Caco-2 (cell line): ENCODE measurements at places on chromosomes 3 and 15.

GRCh38 chr3:170137986-170138385 lies 43.5 kb downstream of the PHC3 start:
- no peak for DNase-seq

GRCh38 chr3:169992781-169993180 lies 26.2 kb downstream of the SEC62 start:
- DNase-seq = no peak

DNA sequence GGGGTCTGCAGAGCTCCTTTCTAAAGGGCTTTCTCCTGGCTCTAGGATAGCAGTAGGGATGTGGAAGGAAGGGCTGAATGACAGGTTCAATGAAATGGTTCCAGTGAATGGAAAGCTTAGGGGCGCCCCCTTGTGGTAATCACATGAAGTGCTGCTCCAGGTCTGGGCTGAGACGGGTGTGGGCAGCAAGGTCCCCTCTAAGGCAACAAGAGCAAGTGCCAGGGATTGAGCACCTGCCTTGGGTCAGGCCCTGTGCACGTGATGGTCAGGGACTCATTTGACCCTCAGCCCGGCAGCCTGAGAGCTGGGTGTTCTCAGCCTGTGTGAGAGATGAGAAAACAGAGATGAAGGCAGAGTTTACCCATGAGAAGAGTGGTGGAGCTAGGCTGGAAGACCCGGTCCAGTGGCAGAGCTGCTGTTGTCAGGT lies 12.1 kb upstream of the CX3CR1 start:
- peak; percentile 55 for DNase-seq

DNA sequence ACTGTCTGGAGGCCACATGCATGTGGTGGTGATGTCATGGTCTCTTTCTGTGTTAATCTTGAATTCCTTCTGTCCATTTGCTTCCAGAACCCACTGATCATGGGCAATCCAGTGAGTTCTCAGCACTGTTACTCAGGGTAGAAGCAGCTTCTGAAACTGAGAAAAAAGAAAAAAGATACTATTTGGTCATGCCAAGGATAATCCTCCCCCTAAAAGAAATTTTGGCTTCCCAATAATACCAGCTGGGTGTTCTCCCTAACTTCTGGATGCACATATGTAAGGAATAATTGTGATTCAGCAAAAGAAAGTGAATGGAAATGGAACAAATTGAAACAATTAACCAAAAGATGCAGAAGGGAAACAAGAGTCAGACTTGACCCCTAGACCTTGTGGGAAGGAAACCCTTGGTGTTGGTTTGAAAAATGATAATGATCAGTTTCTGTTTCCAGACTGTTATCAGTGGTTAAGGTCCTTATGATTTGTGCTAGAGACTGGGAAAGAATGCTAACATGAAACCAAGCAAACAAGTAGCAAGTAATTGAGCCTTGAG lies 92.3 kb downstream of the RBMS3 start:
- DNase-seq = no peak

GRCh38 chr3:49534581-49535441 lies 19.5 kb upstream of the BSN start:
- peak; percentile 28 for DNase-seq

GRCh38 chr3:165502707-165503106 lies 306.5 kb upstream of the SLITRK3 start:
- DNase-seq = no peak

DNA sequence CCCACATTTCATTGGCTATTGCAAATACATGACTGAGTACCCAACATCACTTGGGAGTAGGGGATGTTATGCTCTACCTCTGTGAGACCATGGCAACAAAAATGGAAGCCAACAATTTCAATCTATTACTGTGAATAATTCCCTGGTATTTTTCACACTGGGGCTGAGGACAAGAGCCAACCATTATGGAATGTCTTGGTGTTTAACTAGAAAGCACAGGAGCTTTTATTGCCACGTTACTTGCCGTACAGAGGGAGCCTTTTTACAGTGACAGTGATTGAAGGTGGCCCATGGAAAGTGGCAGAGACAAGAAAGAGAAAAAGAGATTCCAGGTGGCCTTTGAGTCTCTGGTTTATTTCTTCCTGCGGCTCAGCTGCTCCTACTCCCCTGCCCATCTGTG lies 105.7 kb upstream of the TBC1D5 start:
- no peak for DNase-seq

DNA sequence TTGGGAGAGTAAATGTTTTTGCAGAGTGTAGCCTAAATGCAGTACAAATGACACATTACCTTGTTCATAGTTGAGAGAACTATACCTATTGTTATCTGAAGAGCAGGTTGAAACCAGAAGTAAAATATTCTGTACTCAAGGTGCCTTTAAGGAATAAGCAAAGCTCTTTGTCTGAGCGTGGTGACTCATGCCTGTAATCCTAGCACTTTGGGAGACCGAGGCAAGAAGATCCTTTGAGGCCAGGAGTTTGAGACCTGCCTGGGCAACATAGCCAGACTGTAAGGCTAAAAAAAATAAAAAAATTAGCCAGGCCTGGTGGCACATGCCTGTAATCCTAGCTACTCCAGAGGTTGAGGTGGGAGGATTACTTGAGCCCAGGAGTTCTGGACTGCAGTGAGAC lies 2.2 kb upstream of the RNF13 start:
- DNase-seq = no peak

DNA sequence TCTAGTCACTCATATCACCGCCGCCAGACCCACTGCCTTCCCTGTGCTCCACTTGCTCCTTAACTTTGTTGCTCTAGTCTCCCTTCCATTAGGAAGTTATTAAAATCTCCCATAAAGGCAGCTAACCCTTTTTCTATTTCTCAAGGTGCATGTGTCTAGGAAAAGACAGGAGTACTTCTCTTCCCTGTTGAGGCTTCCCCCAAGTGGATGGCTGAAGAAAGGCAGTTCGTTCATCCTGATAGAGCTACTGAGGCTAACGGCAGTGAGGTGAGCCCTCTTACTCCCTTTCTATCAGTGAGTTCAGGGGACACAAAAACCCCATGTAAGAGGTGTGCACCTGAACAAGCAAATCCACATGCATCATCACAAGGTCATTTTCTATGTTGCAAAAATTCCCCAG lies 397.8 kb downstream of the IGSF11 start:
- peak; percentile 56 for DNase-seq

GRCh38 chr3:185332026-185332735 lies 30.8 kb upstream of the MAP3K13 start:
- DNase-seq = no peak

DNA sequence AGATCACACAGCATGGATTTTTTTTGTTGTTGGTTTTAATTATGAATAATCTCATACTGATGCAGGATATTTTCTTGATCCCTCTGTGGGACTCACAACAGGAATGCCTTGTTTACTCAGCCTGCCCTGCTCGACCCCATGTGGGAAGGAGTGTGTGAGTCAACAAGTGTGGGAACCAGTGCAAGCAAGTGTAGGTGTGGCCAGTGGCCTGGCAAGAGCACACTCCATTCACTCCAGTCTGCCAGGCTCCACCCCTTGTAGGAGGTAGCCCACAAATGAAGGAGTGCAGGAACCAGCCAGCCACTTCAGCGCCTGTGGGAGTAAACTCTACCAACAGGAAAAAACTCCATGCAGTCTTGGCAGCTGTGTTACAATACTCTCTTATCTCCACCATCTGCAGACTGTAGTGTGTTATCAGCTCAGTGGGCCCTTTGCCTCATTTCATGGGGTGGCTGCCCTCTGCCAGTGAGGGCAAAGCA lies 393.6 kb downstream of the OTOL1 start:
- DNase-seq = no peak

DNA sequence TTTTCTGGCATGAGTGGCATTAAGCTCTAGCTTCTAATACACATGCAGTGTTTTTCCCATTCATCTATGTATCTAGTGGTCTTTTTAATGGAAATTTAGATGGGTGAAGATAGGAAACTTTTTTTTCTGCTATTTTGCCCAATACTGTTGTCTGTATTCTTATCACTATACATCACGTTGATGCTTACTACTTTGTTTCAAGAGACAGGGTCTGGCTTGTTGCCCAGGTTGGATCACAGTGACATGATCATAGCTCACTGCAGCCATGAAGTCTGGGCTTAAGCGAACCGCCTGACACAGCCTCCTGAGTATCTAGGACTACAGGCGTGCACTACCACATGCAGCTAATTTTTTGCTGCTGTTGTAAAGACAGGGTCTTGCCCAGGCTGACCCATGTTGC lies 84.6 kb downstream of the PEAK1 start:
- no peak for DNase-seq

DNA sequence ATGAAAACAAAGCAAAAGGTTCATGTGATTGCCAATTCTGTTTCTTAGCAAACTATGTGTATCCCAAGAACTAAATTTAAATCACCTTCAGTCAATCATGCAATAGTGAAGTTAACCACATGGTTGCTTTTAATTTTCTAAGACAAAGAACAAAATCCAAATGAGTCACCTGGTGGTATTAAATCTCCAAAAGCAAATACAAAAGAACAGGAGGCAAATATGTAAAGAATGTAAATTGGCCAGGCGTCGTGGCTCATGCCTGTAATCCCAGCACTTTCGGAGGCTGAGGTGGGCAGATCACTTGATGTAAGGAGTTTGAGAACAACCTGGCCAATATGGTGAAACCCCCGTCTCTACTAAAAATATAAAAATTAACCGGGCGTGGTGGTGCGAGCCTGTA lies 54.2 kb upstream of the PIK3R4 start:
- DNase-seq = no peak

DNA sequence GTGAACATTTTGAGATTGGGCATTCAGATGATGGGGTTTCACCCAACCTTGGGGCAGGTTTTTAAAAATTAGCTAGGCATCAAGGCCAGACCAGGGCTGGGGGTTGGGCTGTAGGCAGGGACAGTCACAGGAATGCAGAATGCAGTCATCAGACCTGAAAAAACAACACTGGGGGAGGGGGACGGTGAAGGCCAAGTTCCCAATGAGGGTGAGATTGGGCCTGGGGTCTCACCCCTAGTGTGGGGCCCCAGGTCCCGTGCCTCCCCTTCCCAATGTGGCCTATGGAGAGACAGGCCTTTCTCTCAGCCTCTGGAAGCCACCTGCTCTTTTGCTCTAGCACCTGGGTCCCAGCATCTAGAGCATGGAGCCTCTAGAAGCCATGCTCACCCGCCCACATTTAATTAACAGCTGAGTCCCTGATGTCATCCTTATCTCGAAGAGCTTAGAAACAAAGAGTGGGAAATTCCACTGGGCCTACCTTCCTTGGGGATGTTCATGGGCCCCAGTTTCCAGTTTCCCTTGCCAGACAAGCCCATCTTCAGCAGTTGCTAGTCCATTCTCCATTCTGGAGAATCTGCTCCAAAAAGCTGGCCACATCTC lies 6.1 kb downstream of the RHO start:
- DNase-seq = peak; percentile 19

GRCh38 chr3:22565393-22565792 lies 637.7 kb upstream of the UBE2E2 start:
- DNase-seq = no peak

DNA sequence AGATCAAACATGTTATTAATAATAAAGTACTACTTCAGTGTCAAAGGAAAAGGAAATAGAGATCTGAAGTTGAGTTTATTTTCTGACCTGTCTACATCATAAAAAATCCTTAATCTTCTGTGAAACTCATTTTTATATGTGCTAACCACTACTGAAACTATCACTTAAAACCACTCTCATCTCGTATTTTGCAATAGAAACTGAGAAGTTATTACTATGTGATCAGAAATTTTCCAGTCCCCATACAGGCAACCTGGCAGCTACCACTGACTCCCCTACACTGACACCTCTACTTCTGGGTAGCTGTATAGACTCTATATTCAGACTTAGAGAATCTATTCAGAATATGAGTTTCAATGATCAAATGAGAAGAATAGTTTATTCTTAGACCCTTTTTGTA lies 8.3 kb downstream of the HDGFL3 start:
- DNase-seq = no peak

GRCh38 chr3:66133050-66133757 lies 87.6 kb upstream of the SLC25A26 start:
- no peak for DNase-seq

- no peak for DNase-seq
These were observed 666 bp upstream of the SEMA3F start for GRCh38 chr3:50154476-50154839.

- no peak for DNase-seq
These were observed 92.9 kb downstream of the TPRA1 start for GRCh38 chr3:127497676-127498075.
